H54 (cell line): ENCODE measurements at places on chromosomes 5 and 9.
A peak's percentile ranks its signal among the peaks of the same experiment; 100 is the strongest.

GRCh38 chr5:172245703-172246125, 37.9 kb downstream of the UBTD2 start:
- DNase-seq = no peak

DNA sequence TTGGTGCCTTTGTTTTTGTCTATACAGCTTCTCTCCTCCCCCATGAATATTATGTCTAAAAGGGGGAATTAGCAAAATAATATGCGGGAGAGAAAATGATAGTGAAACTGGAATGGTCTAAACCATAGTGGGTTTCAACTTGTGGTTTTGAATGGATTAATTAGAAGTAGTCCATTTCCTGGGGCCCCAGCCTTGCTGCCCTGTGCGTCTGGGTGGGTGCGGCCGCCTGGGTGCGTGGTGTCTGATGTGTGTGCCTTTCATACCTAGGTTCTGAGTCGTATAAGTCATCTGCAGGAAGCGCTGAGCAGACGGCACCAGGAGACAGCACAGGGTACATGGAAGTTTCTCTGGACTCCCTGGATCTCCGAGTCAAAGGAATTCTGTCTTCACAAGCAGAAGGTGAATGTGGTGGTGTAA, 120.0 kb upstream of the CACNA1B start:
- DNase-seq = peak; percentile 87

DNA sequence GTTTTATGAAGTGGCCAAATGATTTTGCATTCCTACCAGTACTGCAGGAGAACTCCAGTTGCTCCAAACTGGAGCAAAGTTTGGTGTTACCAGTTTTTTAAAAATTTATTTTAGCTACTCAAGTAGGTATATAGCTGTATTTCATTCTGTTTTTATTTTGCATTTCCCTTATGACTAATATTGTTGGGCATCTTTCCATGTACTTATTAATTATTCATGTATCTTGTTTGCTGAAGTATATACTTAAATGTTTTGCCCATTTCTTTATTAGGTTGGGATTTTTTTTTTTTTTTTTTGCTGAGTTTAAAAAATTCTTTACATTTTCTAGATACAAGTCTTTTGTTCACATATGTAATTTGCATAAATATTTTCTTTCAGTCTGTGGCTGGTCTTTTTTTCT, 386.6 kb upstream of the DAB2 start:
- DNase-seq = no peak

DNA sequence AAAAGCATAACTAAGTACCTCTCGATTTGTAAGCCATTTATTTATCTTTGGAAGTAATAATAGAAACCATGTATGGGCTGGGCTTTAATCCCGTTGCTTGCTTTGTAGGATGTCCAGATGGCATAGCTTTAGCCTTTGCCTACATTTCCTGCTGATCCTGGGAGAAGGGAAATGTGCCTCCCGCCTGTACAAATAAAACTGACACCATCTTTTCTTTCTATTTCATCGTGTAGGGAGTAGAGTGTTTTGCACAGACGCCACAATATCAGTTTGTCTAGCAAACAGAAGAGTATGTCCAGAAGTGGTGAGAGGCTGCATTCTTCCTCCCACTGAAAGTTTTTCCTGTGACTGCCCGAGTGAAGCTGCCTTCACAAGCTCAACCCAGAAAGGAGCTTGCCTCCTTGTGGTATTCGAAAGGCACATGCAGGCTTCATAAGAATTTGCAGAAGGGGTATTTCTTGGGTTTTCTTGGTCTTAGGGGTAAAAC, 24.7 kb upstream of the TJP2 start:
- no peak for DNase-seq

GRCh38 chr5:57839025-57839424, 356.4 kb upstream of the ACTBL2 start:
- no peak for DNase-seq

GRCh38 chr5:170028124-170028523, 47.8 kb upstream of the INSYN2B start:
- no peak for DNase-seq

- no peak for DNase-seq
These were observed at the start of gene PFN3 for GRCh38 chr5:177399997-177400868. TSS of gene PFN3 (minus strand) at chr5:177400661. CDS start at chr5:177400576, 85 bp downstream.

DNA sequence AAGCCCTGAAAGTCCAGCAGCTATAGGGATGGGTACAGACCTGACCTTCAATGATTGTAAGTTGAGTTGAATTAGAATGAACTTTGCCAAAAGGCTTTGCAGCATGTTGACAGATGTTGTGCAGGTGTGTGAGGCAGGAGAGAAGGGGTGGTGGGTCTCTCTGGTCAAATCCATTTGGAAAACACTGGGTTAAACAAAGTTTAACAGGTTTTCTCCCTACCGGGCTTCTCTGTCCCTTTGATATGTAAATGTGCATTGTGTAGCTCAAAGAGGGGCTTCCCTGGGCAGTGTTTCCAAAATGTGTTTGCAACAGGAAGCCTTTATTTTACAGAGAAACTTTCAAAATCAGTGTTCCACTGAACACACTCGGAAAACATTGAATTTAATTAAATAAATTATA, 72.1 kb upstream of the BRINP1 start:
- DNase-seq = no peak

DNA sequence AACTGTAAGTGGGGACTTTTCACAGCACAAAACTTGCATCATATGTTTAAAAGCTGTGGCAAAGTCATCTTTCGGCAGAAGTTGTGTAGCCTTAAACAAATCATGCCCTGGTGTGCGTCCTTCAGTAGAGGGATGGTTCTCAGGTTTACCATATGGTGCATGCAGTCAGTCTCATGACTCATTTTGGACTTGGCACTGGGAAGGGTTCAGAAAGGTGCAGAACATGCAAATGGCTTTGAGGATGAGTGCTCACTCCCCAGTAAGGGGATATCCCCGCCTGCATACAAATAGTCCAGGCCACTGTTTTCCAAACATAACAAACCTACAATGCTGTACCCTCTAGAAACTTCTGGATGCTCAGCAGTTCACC, 260.3 kb downstream of the NDUFS4 start:
- DNase-seq = no peak

GRCh38 chr5:54180630-54181031, 129.7 kb downstream of the ARL15 start:
- no peak for DNase-seq
